Right kidney (tissue), 9 donors: ENCODE measurements at places on chromosomes 6 and 20.

DNA sequence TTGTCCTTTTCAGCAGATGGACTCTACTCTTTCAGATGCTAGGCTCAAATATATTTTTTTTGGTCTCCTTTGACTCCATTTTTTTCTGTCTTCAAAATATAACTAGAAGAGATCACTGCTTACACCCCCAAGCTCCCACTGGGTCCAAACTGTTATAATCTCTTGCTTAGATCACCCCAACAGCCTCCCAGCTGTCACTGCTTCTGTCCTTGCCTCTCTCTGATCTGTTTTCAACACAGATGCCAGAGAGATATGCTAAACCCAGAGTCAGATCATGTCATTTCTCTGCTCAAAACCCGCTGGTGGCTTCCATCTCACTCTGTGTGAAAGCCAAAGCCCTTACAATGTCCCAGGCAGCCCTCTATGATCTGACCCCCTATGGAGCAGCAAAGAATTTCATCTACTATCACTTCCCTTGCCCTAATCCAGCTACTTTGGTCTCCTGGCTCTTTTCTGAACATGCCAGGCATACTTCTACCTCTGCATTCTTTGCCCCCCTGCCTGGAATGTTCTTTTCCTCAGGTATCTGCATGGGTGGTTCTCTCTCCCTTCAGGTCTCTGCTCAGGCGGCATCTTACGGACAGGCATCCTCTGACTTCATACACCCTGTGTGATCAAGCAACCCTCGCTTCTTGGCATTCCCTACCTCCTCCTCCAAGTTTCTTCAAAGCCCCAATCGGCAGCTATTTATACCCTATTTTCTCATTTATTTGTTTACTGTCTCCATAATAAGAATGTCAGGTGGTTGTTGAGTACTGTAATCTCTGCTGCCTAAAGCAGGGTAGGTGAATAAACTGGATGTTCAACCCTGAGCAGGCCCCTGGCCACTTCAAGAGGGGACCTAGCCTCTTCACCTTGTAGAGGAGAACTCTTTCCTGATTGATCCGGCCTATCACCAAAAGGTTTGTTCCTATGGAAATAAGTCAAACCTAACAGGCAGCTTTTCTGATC lies 43.6 kb upstream of the SLC4A11 start:
- DNase-seq: no peak

- no peak for DNase-seq
These were observed 6.3 kb downstream of the SPDEF start for GRCh38 chr6:34549804-34550202.

DNA sequence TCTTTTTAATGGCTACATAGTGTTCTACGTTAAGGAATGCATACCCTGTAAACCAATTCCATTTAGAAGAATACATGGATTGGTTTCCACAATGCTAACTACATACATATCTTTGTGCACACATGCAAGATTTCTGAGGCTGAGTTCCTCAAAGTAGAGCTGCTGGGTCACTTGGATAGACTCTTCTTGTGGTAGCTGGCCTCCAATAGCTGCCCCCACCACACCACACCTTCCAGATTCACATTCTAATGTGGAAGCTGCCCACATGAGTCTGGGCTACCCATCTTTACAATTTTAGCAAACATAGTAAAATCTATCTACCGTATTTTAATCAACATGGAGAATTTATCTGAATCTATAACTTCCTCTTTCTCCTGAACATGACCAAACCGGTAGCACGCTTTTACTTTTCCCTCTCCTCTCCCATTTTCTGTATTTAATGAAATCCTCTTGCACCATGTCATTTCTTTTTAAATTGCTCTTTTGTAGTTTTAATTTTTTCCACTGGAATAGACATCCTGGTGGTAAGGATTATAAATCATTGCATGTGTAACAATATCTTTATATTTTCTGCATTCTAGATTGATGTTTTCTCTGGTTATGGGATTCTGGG lies 74.7 kb upstream of the CITED2 start:
- DNase-seq: no peak

DNA sequence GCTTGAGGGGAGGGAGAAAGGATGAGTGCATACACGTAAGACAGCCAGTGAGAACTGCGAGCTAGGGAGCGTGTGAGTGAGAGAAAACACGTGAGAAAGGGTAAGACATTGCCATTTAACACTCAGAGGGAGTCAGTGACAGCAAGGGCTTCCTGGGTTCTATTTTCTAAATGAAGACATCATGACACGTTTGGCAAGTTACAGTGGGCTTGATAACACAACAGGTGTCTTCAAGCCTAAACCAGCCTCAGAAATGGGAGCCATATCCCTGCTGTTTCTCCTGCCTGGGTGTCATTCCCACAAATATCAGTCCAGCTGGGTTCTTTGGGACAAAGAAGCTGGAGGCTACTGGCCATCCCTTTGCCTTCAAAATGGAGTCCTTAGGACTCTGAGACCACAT lies 16.9 kb upstream of the MOCS1 start:
- no peak for DNase-seq

- DNase-seq: no peak
These were observed 16.7 kb upstream of the VNN1 start for GRCh38 chr6:132730560-132730959.

- DNase-seq: no peak
These were observed 48.2 kb downstream of the PDYN start for GRCh38 chr20:1945660-1946059.
